Endodermal cell (in vitro differentiated cells): ENCODE measurements at places on chromosomes 5 and 9. TPM values are rescaled to one million over a fixed set of nuclear protein-coding genes. Genes with fewer than 3 reads are reported as not detected.

- H3K27me3 ChIP-seq = no peaks in the 10 kb centered on the region
- no peak overlapping the region for H3K27ac ChIP-seq
- peaks cover under 1% of the 10 kb centered on the region for H3K4me1 ChIP-seq
- DNase-seq = no peak
- no peak overlapping the region for H3K4me3 ChIP-seq
Measured at GRCh38 chr9:88824711-88825110, 166.6 kb upstream of the S1PR3 start.

DNA sequence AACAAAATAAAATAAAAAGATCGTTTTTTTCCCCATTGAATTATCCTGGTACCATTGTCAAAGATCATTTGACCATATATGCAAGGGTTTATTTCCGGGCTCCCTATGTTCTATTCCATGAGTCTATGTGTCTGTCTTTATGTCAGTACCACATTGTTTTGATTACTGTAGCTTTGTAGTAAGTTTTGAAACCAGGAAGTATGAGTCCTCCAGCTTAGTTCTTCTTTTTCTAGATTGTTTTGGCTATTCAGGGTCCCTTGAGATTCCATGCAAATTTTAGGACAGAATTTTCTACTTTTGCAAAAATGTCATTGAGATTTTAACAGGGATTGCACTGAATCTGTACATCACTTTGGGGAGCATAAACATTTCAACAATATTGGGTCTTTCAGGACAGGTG, 18.7 kb upstream of the EEIG1 start:
- no peaks in the 10 kb centered on the region for H3K4me1 ChIP-seq
- no peak for DNase-seq
- H3K36me3 ChIP-seq = no peaks in the 10 kb centered on the region
- no peaks in the 10 kb centered on the region for H3K27me3 ChIP-seq

RLN1 gene
- total RNA-seq = 0.43 and 0.99 TPM in 2 replicates

UBE2R2 gene
- 74.4 to 80.1 TPM (median 77.8 TPM) in 3 replicates for total RNA-seq

- H3K27me3 ChIP-seq = no peaks in the 10 kb centered on the region
- H3K36me3 ChIP-seq = peaks cover 51% of the 10 kb centered on the region
Measured at GRCh38 chr5:98606961-98607360, 166.5 kb upstream of the RGMB start.
